Stimulated activated naive CD8-positive, alpha-beta T cell treated with anti-CD3 and anti-CD28 coated beads, Interleukin-15, Interleukin-2, amounts not matched to agents 100 U/mL and 50 U/mL, for 24 hours (primary cell): ENCODE measurements at places on chromosomes 7 and 10.
A peak's percentile ranks its signal among the peaks of the same experiment; 100 is the strongest.

DNA sequence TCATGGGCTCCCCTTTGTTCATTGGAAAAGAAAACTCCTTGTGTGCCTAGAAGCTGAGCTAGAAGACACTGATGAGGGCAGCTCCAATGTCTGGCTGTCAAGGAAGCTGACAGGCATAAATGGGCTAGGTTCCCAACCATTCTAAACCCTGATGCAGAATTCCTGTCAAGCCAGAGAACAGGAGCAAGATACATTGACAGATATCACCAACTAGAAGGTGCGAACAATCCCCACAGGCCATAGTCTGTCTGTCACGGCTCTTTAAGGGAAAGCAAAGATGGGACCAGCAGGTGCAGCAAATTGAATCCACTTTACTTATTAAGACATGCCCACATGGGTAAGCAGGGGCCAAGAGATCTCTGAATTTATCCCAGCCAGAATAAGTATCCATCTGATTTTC is 617.9 kb upstream of the POT1 start:
- no peak for DNase-seq

DNA sequence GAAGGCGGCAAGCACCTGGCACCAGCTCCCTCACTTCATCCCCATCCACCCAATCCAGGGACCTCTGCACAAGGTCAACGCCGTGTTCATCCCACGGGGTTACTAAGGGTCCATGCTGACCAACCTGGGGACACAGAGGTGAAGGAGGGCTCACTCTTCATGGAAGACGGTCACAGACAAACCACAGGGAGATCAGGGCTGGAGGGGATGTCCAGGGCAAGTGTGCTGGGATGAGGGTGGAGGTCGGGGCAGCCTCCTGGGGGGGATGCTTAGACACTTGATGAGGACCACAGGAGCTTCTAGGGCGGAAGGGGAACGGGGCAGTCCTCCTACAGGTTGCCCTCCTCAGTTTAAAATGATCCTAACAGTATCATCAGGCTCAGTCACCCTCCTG is 46.7 kb downstream of the FAM53B start:
- no peak for DNase-seq

DNA sequence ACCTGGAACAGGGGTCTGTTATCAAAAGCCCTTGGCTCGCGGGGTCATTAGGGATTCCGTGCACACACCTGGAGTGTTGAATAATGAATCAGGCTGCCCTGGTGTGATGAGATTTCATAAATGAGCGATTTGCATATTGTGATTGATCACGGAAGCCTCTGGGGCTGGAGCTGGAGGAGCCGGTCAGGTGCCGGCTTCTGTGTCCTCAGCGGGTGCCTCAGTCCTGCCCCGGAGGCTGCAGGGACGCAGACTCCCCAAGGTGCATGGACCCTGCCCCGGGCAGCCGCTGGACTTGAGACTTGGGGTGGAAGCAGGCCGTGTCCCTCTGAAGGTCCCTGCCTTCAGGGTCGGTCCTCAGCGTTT is 47.9 kb upstream of the ADGRA1 start:
- DNase-seq, result no peak

GRCh38 chr7:143331179-143331801 is 15.4 kb downstream of the CLCN1 start:
- no peak for DNase-seq

DNA sequence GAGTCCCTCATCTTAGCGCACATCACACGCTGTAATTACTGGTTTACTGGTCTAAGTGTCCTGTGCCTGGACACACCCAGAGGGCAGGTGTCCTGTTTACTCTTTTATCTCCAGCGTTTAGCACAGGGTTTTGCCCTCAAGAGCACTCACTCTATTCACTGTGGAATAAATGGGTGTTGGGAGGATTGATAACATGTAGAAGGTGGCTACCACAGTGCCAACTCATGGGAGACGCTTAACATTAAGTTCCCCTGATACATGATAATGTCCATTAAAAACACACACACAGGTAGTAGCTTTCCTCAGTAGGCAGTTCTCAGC is 96.1 kb upstream of the EFCAB10 start:
- DNase-seq, result no peak

GRCh38 chr7:139990142-139990535 is 72.6 kb downstream of the PARP12 start:
- DNase-seq, result no peak

GRCh38 chr10:96578022-96578421 is 8.8 kb downstream of the TM9SF3 start:
- DNase-seq, result no peak

- DNase-seq, result no peak
These were observed 32.8 kb upstream of the FAM20C start for GRCh38 chr7:159370-160270.

GRCh38 chr10:5543623-5544022 is 18.9 kb downstream of the CALML3 start:
- DNase-seq, result no peak

- no peak for DNase-seq
These were observed 1.5 kb downstream of the GIMAP1 start for GRCh38 chr7:150717814-150718420.

DNA sequence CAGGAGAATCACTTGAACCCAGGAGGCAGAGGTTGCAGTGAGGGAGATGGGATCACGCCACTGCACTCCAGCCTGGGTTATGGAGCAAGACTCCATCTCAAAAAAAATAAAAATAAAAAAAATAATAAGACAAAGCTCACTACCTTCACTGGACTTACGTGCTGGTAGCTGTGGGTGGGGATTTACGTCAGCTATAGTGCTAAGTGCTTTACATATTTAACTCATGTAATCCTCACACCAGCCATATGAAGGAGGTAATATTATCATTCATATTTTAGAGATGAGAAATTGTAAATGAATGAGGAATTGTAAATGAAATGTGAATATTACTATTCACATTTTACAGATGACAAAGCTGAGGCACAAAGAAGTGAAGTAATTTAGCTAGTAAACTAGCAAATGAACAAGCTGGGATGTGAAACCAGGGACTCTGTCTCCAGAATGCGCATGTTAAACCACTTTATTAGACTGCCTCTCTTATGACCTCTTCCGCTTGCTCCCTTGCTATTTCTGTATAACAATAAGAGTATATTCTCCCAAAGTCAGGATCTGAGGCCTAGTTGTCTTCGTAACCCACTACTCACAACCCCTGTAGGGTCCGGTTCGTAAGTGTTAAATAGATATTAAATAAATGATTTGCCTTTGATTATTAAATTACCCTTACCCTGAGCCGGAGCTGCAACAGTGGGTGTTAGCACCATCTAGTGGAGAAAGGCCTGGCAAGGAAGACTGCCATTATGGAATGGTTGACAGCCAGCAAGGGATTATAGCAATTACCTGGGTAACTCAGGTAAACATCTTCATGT is 70.2 kb downstream of the HTR7 start:
- DNase-seq, result peak; percentile 20

DNA sequence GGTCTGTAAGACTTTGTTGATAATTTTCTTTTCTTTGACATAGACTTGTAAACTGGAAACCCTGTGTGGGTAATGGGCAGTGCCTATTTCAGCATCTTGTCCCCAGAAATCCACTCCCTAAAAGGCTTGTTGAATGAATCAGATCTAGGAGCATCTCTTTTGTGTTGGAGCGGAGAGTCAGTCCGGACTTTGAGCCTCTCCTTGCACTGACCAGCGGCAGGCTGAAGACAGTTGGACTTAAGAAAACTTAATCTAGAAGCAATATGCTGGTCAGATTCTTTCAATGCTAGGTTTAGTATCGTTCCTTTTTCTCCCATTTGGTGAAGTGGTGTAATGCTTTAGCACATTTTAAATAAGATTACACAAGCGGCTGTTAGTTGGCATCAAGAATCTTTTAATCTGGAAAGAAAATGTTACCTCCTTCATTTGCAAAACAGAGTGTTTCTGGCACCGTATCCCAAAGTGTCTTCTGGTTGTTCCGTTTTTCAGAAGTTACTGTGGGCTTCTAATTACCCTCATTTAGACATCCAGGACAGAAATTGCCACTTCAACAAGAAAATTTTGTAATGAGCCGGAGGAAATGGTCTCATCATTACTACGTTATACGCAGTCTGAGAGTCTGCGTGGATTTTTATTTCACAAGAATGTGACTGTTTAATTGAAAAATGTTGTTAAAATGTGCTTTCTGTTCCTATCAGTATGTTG is 74.7 kb downstream of the CUX1 start:
- no peak for DNase-seq

DNA sequence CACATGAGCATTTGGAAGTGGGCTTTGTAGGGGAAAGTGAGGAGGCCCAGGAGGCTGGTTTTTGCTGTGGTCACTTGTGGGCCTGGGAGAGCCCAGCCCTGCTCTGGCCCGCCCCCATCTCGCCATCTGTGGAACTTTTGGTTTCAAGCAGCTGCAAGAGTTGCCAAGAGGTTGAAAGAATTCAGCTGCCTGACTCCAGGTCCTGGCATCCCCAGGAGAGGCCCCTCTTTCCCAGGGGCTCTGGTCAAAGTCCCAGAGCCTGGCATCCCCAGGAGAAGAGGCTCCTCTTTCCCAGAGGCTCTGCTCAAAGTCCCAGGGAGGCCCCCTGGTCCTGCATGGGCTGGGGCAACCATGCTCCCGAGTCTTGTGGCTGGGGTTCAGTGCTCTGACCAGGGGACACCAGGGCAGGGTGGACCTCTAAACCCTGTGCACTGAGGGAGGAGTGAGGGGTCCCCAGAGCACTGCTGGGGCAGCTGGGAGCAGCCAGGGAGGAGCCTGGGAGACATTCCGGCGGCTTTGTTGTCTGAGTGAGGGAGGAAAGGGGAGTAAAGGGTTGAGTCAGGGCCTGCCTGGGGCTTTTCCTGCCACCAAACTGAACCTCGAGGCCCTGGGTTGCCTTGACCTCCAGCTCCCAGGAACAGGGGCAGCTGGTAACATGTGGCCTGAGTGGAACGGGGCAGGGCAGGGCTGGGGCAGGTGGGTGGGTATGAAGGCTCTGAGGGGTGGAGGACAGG is 27.7 kb upstream of the CSGALNACT2 start:
- no peak for DNase-seq

DNA sequence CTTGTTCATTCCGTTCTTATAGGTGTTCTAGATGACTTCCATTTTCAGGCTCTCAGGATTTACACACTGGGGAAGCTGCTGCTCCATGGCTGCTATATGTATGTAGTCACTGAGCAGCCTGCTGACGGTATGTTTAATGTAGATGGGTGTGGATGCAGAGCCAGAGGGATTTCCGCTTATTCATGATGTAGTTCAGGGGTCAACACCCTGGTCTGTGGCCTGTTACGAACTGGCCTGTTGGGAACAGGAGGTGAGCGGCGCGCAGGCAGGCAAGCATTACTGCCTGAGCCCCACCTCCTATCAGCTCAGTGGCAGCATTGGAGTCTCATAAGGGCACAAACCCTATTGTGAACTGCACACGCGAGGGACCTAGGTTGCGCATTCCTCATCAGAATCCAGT is 33.9 kb downstream of the DNAJB6 start:
- no peak for DNase-seq

GRCh38 chr10:113965683-113966082 is 78.0 kb upstream of the ADRB1 start:
- DNase-seq, result no peak

- DNase-seq, result no peak
These were observed 6.6 kb upstream of the NPC1L1 start for GRCh38 chr7:44547536-44548231.

DNA sequence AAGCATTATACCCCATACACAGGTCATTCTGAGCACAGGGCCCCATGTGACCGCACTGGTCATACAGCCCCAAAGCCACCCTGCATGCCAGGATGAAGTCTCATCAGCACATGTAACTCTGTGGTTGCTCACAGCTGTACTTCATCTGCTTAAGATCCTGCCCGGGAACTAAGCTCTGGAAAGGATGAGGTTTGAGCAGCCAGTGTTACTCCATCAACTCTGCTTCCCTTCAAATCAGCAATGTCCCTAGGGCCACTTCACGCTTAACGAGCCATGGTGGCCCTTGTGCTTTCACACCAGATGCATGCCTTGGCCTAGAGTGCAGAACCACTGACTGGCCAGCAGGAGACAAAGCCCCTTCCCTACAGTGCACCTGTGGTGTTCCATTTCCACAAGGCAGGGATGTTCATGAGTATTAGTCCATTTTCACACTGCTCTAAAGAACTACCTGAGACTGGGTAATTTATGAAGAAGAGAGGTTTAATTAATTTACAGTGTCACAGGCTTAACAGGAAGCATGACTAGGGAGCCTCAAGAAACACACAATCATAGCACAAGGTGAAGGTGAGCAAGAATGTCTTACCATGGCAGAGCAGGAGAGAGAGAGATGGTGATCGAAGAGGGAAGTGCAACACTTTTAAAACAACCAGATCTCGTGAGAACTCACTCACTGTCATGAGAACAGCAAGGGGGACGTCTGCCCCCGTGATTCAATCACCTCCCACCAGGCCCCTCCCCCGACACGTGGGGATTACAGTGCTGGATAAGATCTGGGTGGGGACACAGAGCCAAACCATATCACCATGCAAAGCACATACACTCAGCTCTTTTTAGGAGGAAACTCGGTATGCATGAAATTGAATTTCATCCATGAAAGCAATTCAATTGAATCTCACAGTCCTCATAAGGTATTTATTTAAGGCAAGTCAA is 149.0 kb upstream of the CDCA7L start:
- DNase-seq, result no peak

DNA sequence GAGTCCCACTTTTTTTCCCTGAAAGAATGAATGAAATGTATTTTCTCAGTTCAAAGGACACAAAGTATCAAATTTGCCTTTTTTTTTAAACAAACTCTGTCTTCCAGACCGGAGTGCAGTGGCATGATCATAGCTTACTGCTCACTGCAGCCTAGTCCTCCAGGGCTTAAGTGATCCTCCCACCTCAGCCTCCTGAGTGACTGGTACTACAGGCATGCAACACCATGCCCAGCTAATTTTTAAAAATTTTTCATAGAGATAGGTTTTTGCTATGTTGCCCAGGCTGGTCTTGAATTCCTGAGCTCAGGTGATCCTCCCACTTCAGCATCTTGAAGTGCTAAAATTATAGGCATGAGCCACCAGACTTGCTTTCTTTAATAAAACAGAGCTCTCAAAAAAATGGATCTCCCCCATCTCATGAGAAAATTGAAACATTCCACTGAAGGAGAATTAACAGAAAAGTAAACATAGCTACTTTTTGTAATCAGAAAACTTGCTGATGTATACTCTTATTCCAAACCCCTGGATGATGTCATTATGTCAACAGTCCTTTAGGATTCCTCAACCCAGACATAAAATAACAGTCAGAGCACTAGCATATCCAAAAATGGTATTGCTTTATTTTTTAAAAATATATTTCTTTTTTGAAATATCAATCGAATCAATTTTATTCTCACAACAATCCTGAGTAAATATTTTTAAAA is 12.3 kb upstream of the TRDMT1 start:
- DNase-seq, result no peak
